ENCODE measurements at places on chromosomes 6 and 20. TPM values are rescaled to one million over a fixed set of nuclear protein-coding genes. Genes with fewer than 3 reads are reported as not detected.
A peak's percentile ranks its signal among the peaks of the same experiment; 100 is the strongest.

Gene COL12A1
- not detected for total RNA-seq

DNA sequence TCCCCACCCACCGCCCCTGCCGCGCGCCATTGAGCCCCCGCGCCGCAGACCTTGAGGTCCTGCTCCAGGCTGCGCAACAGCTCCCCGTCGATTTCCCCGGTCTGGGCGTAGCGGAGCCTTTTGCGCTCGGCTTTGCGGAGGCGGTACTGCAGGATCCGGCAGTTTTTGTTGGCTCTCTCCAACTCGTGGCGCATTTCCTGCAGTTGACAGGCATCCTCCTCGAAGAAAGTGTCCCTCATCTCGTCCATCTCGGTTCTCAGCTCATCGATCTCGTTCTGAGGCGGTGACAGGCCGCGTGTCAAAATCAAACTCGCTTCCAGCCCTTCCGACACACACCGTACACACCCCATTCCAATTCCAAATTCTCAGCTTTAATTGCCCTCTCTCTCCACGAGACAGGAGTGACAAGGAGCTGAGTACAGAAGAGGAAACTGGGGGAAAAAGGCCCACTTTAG, 4.3 kb downstream of the MTCL3 start:
- H3K27ac ChIP-seq, result peak overlapping the region; percentile 79
- H3K36me3 ChIP-seq, result peaks cover 31% of the 10 kb centered on the region
- H3K4me1 ChIP-seq, result peaks cover 50% of the 10 kb centered on the region
- H3K4me3 ChIP-seq, result peak overlapping the region; percentile 85
- DNase-seq, result peak; percentile 75

- no peaks in the 10 kb centered on the region for H3K36me3 ChIP-seq
- H3K4me1 ChIP-seq, result peaks cover 10% of the 10 kb centered on the region
- peaks cover 17% of the 10 kb centered on the region for H3K27me3 ChIP-seq
- no peak overlapping the region for H3K4me3 ChIP-seq
- H3K27ac ChIP-seq, result no peak overlapping the region
These were observed 58.3 kb upstream of the IYD start for GRCh38 chr6:150310539-150310938.

Gene SDHAF4
- total RNA-seq, result 11.6 TPM

GRCh38 chr20:4788314-4788713, 66.6 kb downstream of the PRND start:
- peaks cover 89% of the 10 kb centered on the region for H3K36me3 ChIP-seq
- no peaks in the 10 kb centered on the region for H3K27me3 ChIP-seq
- no peak overlapping the region for H3K4me3 ChIP-seq
- DNase-seq, result no peak
- peaks cover 46% of the 10 kb centered on the region for H3K4me1 ChIP-seq
- peak overlapping the region; percentile 75 for H3K27ac ChIP-seq

DNA sequence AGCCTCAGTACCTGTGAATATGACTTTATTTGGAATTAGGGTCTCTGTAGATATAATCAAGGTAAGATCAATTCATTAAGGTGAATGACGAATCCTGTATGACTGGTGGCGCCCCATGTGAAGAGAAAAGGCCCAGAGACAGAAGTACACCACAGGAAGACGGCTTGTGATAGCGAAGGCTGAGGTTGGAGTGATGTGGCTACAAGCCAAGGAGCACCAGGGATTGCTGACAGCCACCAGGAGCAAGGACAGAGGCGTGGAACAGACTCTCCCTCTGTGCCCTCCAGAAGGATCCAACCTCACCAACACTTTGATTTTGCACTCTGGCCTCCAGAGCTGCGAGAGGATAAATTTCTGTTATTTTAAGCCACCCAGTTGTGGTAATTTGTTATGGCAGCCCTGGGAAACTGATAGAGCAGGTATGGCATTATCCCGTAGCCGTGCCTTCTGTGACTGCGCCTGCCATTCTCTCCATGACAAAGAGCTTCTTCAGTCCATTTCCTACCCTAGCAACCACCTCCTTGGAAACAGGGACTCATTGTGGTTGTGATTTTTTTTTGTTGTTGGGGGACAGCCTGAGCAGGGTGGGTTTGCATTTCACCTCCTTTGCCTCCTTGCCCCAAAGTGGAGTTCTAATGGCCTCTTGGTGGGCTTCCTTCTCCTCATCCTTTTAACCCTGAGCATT, 29.6 kb downstream of the PTK7 start:
- H3K27ac ChIP-seq, result no peak overlapping the region
- no peaks in the 10 kb centered on the region for H3K36me3 ChIP-seq
- DNase-seq, result no peak

GRCh38 chr6:2958776-2959175, 12.6 kb downstream of the SERPINB6 start:
- no peaks in the 10 kb centered on the region for H3K36me3 ChIP-seq
- no peaks in the 10 kb centered on the region for H3K27me3 ChIP-seq
- H3K27ac ChIP-seq, result no peak overlapping the region
- no peak overlapping the region for H3K4me3 ChIP-seq

GRCh38 chr20:41232973-41233926, 84.3 kb downstream of the ZHX3 start:
- H3K27ac ChIP-seq, result no peak overlapping the region
- H3K4me1 ChIP-seq, result peaks cover 24% of the 10 kb centered on the region
- H3K36me3 ChIP-seq, result no peaks in the 10 kb centered on the region
- H3K27me3 ChIP-seq, result no peaks in the 10 kb centered on the region
- H3K4me3 ChIP-seq, result no peak overlapping the region
- no peak for DNase-seq

DNA sequence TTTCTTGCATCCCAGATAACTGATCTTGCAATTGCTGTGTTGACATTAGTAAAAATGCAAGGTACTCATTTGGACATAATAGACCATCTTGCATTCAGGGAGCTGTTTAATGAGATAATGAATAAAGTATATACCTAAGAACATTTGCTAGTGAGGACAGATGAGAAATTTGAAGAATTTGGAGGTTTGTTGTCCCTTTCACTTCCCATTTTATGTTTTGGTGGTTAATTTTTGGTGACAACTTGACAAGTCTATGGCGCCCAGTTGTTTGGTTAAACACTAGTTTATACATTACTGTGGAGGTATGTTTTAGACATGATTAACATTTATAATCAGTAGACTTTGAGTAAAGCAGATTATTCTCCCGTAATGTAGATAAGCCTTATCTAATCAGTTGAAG, 300.2 kb upstream of the SYNCRIP start:
- DNase-seq, result no peak
- no peaks in the 10 kb centered on the region for H3K27me3 ChIP-seq
- H3K4me1 ChIP-seq, result no peaks in the 10 kb centered on the region
- no peak overlapping the region for H3K27ac ChIP-seq

Gene ACTL10
- 4.5 TPM for total RNA-seq

- H3K36me3 ChIP-seq, result no peaks in the 10 kb centered on the region
- H3K4me3 ChIP-seq, result no peak overlapping the region
- H3K27me3 ChIP-seq, result peaks cover 3% of the 10 kb centered on the region
- H3K4me1 ChIP-seq, result no peaks in the 10 kb centered on the region
These were observed 63.4 kb upstream of the MAP3K7 start for GRCh38 chr6:90650041-90650940.

GRCh38 chr20:23362392-23363256, 642 bp downstream of the GZF1 start:
- H3K4me1 ChIP-seq, result peaks cover 70% of the 10 kb centered on the region
- H3K4me3 ChIP-seq, result peak overlapping the region; percentile 95
- DNase-seq, result peak; percentile 51
- no peaks in the 10 kb centered on the region for H3K27me3 ChIP-seq
- H3K27ac ChIP-seq, result peak overlapping the region; percentile 89
- peaks cover 38% of the 10 kb centered on the region for H3K36me3 ChIP-seq

Gene PACSIN1
- total RNA-seq, result 1.8 TPM

Gene ECT2L
- not detected for total RNA-seq

All from activated CD4-positive, alpha-beta memory T cell treated with anti-CD3 and anti-CD28 coated beads, Interleukin-2, amount 10 ng/mL, durations not matched to agents 7 days and 5 days (primary cell).